CD8-positive, alpha-beta T cell (primary cell): ENCODE measurements at places on chromosomes 1 and 21. TPM values are rescaled to one million over a fixed set of nuclear protein-coding genes. Genes with fewer than 3 reads are reported as not detected.

The CYP4A11 gene
- not detected for total RNA-seq

The RNU1-4 gene
- total RNA-seq: 3,852 TPM

DNA sequence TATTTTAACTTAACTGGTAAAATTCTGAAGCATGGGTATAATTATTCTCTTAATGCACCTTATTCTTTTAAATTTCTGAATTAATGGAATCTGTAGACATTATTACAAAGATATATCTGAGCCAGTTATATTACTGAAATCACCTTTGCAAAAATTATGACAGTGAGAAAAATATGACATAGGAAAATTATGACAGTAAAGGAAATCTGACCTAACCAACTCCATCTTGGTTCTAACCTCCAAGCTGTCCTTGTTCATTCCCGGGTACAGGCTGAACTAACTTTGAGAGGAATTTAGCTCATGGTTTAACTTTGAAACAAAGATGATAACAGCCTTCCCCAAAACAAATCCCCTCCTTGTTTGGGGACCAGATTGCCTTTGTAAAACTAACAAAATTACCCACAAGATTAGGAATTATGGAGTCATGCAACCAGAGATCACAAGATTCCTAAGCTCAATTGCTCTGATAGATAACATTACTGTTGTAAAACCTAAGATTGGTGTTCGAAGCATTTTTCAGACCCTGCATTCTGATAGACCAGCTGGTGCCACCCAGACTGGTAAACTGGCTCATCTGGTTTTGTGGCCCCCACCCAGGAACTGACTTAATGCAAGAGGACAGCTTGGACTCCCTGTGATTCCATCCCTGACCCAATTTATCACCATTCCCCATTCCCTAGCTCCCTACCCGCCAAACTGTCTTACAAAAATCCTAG is 9.4 kb upstream of the CD55 start:
- DNase-seq: no peak

GRCh38 chr1:241362350-241362749 is 5.3 kb upstream of the RGS7 start:
- DNase-seq: no peak

- no peak for DNase-seq
These were observed 451.2 kb upstream of the ADGRL4 start for GRCh38 chr1:79457562-79458224.

The SPRR1B gene
- not detected for total RNA-seq

DNA sequence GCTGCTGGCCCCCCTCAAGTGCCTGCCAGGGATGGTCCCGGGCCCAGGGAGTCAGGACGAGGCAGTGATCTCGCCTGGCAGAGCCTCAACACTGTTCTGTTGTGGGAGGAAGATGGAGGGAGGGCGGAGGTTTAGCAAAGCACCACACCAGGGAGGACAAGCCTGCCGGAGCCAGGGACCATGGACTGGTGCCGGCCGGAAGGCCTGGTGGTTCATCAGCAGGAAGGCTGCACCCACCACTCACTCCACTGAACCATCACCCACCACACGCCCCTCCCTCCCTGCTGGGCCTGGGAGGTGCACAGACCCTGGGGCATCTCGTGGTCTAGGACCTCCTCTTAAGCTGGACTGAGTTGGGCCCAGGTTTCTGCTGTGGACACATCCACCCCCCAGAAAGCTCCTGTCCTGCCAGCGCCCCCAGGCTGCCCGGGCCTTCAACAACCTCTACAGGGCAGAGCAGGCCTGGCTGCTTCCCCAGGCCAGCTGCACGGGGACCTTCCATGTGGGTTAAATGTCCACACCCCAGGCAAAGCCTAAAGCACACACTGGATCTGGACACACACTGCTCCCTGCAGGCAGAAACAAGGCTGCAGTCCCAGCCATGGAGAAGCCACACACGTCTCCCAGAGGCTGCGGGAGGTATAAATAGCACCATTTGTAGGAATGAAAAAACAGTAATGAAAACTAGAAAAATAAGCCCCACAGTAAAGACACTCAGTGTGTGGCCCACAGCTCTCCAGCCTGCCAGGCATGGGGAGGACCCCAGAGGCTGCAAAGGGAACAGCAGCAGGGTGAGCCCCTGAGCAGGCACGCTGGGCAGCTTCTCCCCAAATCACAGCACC is 10.4 kb upstream of the TMEM240 start:
- no peak for DNase-seq

- no peak for DNase-seq
These were observed 2.1 kb upstream of the ATXN7L2 start for GRCh38 chr1:109481646-109482045.

GRCh38 chr1:22471610-22472009 is 20.0 kb downstream of the ZBTB40 start:
- no peak for DNase-seq
